Osteoblast (primary cell): ENCODE measurements at places on chromosomes 7 and 10.

DNA sequence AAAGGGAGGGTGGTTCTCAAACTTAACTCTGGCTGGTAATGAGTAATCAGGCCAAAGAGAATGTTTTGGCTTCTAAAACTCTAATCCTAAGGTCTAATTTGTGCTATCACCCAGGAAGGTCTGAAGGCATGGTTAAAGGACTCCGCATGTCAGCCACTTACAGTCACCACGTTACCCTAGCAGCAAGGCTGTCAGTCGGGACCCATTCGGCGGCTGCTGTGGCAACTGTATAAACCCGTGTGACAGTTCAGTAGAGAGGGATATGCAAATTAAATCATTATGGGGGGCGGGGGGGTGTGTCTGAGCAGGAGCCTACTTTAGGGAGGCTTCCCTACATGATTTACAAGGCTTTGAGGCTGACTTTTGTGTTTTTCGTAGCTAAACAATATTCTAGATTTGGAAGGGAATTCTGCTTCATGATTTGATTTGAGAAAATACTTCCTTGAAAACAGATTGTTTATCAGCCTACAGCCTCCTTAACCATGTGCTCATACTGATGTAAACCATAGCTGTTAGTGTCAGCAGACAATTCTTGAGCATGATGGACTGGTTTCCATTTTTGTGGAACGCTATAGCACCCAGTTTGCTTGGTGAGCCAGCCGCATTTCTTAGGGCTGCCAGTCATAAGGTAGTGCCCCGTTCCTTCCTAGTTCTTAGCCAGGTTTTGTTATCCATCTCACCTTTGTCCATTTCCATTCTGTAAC is 284.4 kb downstream of the USP6NL start:
- no peak for DNase-seq

DNA sequence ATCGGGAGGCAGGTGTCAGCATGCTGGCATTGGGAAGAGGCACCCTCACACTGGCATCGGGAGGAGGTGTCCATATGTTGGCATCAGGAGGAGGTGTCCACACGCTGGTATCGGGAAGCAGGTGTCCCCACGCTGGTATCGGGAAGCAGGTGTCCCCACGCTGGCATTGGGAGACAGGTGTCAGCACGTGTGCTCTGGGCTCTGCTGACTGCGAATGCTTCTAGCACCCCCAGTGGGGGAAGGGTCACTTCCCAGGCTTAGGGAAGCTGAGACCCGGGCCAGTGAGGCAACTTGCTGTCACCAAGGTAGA is 92.5 kb upstream of the IKZF1 start:
- no peak for DNase-seq

DNA sequence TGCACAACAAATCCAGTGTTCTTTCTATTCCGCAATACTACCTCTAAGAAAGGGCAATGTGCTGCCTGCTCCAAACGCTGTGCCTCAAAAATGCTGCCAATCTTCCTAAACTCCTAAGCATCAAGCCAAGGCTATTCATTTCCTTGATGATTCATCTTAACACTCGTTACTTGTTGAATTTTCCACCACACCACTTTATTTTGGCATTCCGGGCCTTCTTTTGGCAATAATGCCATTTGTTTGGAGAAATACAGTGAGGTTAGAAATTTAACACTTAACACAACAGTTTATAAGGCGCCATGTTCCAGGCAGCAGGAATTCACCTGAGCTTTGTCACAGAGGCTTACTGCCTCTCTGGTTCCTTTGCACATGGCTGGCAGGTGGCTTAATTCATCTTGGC is 82.6 kb upstream of the ABCB5 start:
- peak; percentile 21 for DNase-seq

DNA sequence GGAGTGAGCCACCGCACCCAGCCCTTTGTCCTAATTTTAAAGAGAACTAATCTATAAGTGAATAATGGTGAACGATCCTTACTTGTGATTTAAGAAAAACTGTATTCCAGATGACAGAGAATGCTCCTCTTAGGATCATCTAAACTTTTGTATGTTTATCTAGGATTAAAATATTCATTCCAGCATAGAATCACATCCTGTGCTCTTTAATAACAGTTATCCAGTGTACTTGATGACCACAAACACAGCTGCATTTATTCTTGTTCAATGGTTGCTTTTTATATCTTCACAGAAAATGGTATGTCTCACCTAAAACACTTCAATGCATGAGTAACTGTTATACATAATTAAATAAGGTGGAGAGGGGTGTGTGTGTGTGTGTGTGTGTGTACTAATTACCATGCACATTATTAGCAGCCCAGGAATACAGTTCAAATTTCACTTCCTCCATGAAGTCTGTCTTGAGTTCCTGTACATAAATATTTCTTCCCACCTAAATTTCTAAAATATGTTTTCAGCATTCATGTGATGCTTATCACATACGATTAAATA is 38.5 kb upstream of the SEMA3C start:
- DNase-seq, result no peak

DNA sequence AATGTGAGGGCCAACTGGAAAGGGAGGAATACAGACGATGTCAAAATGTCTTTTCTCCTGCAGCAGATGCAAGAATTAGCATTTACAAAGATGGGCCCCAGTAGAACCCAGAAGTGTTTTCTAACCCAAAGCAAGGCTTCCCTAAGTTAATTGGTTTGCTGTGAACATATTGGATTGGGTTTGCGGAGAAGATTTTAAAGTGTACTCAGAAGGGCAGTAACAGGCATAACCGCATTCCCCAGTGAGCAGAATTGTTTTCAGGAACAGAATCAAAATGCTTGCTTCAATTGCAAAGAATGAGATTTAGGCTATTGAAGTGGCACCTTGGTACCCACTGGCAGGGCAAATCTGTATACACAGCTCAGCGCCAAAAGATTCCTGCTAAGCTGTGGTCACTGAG is 78.0 kb downstream of the NRP1 start:
- no peak for DNase-seq

- peak; percentile 82 for DNase-seq
Measured at GRCh38 chr10:92011560-92012214, 88.1 kb downstream of the BTAF1 start.

- DNase-seq, result no peak
Measured at GRCh38 chr7:110786328-110786965, 304.5 kb upstream of the LRRN3 start.

DNA sequence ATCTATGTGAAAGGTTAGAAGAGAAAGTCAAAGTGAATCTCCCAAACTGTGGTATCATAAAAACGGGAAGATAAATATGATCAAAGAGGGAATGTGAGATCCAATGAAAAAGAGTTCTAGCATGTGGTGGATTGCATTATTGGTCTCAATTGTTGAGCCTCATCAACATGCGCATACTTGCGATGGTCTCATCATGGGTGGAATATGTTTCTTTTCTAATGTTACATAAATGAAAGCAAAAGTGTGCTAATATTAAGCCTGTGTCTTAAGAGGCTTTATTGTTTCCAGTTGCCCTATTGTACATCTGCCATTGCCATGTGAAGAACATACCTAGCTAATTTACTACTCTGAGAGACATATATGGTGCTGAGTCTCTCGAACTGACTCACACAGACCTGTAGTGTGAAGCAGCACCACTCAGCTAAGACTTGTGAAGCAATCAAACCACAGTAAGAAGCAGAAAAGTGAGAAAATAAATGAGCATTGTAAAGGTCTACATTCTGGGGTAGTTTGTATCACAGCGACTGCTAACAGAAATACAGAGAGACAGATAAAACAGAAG is 645.5 kb upstream of the PCDH15 start:
- no peak for DNase-seq

- DNase-seq, result peak; percentile 93
Measured at GRCh38 chr10:62610649-62611229, 193.8 kb upstream of the ADO start.

GRCh38 chr7:128247108-128247507 is 6.0 kb downstream of the LEP start:
- no peak for DNase-seq

DNA sequence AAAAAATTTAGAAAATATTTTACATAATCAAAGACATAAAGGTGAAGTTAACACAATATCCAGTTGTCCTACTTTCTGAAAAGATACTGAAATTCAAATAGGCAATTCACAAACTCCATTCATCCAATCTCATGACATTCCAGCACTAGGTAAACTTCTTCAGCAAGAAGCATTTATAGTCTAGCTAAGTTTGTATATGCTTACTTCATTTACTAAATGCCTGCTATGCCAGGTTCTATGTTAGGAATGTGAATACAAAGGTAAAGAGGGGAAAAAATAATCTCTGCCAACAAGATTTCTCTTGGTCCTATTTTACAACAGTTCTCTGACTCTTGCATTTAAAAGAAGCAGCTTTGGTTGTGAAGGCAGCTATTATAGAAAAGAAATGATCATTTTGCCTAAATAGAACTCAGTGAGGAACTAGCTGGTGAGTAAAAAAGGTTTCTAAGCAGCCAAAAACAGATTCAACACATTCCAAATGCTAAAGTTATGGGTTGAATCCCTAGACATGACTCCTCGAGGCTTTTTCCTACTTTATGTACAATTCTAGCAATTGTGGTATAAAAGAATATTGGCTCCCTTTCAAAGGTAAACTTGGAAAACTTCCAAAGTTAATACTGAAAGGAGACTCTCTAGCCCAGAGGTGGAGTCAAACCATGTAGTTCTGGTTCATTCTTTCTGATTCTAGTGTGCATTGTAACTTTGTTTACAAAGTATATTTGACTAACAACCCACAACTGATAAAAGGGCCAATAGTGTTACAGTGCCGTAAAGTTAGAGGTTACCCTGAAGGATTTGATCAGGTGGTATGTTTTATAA is 30.9 kb upstream of the KLHL7 start:
- DNase-seq, result peak; percentile 50

DNA sequence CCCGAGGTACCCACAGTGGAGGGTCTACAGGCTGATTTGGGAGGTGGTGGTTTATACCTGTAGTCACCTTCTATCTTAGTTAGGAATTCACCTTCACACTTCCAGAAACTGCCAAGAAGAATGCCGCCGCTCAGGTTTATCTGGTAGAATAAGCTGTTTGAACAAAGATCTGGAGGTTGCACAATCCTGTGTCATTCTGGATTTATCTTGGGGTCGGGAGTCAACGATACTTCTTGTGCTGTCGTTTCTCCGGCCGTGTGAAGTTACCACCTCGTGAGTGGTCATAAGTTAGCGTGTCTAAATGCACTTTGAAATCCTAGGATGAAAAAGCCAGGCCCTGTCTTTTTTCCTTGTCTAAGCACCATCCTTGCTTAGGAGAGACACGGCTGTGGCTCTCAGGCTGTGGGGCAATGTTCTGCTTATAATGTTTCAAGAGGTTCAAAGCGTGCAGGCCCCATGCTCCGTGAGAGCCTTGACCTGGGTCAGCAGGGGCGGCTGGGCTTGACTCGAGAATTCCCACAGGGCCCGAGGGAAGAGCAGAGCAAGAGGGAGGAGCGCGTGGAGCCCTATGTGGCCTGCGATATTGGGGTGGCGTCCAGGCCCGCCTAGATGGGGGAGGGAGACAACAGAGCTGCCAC is 35.5 kb downstream of the GRIFIN start:
- DNase-seq, result peak; percentile 57

DNA sequence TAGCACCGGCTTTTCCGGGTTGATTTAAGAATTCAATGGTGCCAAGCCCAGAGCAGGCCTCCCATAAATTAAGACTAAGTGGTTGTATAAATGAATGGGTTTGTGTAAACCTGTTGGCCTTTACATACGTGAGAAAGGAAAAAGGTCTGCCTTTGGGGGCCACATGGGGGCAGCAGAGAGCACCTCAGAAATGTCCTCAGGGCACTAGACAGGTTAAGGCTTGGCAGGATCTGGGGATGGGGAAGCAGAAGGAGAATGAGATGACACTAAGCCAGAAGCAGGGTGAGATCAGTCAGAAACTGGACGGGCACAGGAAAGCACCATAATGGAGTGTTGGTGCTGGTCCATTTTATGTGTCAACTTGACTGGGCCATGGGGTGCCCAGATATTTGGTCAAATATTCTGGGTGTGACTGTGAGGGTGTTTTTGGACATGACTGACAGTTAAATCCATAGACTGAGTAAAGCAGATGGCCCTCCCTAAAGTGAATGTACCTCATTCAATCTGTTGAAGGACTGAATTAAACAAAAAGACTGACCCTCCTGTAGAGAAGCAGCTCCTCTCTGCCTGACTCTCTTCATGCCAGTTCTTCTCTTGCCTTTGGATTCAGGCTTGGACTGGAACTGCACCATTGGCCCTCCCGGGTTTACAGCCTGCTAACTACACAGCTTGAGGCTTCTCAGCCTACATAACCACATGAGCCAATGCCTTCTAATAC is 58.9 kb downstream of the FRMPD2 start:
- DNase-seq, result no peak

DNA sequence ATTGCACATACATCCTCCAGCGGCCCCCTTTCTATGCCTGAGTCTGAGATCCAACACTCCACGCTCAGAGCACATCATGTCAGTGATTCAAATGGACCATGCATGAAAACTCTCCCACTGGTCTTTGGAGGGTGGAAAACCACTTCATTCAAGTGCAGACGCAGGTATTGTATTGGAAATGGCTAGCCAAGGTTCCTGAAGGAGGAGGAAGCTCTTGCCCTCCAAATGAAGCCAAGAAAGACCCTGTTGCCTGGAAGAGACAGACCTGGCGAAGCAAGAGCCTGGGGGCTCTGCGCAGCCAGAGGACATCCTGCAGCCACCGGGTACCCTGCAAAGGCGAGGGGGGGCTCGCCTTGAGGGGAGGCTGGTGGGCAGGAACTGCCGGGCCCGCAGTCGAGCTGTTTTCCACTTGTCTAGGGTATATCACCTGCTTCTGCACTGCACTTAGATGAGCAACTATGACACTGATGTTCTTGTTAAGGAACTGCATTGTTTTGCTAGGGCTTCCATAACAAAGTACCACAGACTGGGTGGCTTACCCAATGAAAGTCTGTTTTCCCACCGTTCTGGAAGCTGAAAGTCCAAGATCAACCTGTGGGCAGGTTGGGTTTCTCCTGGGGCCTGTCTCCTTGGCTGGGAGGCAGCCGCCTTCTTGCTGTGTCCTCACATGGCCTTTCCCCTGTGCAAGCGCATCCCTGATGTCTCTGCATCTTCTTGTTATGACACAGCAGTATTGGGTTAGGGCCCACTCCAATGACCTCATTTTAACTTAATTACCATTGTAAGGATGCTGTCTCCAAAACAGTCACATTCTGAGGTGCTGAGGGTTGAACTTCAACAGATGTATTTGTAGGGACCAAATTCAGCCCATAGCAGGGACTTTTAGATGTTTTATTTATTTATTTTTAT is 233.4 kb downstream of the ARHGAP12 start:
- DNase-seq, result no peak

GRCh38 chr10:50362547-50363125 is 111.3 kb upstream of the ASAH2 start:
- no peak for DNase-seq

DNA sequence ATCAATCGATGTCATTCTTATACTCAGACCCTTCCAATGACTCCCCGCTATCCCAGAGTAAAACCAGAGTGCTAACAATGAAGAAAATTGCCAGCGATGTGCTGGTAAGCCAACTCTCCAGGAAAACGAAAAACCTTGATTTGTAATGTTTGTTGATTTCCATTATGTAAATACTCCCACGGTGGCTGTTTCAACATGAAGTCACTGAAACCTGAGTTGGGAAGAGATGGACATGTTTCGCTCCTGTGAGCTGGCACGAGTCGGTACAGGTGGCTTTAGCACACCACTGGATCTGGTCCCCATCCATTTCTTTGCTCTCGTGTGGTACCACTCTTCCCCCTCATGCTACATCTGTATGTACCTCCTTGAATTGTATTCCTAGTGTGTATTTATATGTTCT is 52.9 kb downstream of the AP3M1 start:
- DNase-seq, result no peak

GRCh38 chr7:41162612-41163011 is 540.3 kb downstream of the INHBA start:
- no peak for DNase-seq
